ENCODE measurements at places on chromosomes 7 and 10.

GRCh38 chr10:63430091-63430998 lies 35.4 kb downstream of the JMJD1C start:
- DNase-seq, result no peak

GRCh38 chr10:93856349-93857145 lies 37.2 kb upstream of the SLC35G1 start:
- no peak for DNase-seq

GRCh38 chr10:121293110-121293509 lies 305.1 kb downstream of the FGFR2 start:
- DNase-seq, result no peak

GRCh38 chr7:142983825-142984224 lies 21.7 kb upstream of the KEL start:
- DNase-seq, result no peak

DNA sequence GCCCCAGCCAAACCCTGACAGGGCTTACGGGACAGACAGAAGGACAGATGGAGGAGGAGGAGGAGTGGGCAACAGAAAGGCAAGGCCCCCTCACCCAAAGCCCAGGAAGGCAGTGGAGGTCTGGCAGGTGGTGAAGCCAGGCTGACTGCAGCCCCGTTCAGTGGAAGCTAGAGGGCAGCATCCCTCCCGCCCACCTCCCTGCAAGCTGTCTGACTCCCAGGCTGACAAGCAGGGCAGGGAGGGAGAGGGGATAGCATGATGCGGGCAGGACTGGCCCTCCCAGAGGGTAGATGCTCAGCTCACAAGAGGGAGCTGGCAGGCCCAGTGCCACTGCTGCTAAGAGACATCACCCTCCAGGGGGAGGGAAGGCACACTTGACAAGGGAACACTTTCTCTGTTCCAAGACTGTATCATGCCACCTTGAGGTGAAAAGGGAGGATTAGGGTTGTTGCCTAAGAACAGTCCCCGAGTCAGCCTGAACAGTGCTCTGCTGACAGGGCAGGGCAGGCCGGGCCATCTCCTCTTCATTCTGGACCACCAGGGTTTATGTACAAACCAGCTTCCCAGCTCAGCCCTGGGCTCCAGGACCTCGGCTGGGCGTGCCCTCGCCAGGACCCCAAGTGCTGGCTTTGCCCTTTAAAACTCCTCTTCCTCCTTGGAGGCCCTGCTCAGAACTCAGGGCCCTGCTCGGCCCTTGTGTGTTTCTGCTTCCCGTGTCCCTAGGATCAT lies 61.8 kb downstream of the RASGEF1A start:
- DNase-seq, result no peak

- no peak for DNase-seq
Measured at GRCh38 chr10:35132727-35133126, 6.1 kb downstream of the CREM start.

GRCh38 chr10:5522913-5523560 lies 1.7 kb upstream of the CALML3 start:
- DNase-seq, result no peak

DNA sequence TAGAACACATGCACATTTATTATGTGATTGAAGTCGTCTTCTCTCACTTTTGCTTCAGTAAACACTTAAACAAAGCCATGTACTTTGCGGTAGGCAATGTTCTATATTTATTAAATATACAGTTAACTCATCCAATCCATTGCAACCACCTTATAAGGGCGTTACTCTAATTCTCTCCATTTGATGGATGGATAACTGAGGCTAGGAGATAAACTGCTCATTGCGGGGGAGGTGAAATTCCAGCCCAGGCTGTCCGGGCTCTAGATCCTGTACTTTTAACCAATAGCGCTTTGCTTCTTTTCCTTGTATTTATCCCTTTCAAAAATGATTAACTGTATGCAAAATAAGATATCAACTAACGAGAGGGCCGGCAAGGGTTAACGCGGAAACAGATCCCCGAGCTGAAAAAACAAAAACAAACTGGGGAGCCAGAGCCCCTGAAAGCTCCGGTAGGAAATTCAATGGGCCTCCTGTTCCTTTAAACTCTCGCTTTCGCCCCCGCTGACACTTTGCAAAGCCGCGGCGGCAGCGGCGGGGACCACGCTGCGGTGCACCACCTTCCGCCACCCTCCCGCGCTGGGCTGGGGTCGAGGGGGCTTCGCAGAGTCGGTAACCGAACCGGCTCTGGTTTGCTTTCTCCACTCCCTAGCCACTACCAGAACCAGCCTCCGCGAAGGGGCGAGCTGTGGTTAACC lies 1.0 kb upstream of the PLXDC2 start:
- no peak for DNase-seq

DNA sequence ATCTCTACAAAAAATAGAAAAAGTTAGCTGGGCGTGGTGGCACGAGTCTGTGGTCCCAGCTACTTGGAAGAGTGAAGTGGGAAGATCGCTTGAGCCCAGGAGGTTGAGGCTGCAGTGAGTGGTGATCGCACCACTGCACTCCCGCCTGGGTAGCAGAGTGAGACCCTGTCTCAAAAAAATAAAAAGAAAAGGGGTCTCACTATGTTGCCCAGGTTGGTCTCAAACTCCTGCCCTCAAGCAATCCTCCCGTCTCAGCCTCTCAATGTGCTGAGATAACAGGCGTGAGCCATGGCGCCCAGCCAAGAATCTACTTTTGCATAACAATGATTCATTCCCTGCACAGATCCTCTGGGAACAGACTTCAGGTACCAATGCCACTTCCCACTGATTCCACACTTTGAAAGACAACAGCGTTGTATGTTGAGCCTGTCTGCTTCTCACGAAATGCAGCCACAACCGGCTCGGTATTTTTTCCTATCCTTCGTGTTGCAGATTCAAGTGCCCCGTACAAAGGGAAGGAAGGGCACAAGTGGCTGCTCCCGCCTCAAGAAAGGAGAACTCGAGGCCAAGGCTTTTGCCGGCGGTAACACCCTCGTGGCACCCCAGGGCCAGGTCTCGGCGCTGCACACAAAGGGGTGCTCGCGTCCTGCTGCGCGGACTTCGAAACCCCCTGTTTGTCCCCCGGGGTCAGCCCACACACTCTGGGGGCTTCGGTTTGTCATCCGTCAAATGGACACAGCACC lies 745 bp downstream of the DAGLB start:
- DNase-seq, result no peak

GRCh38 chr10:34327184-34327583 lies 487.9 kb downstream of the PARD3 start:
- no peak for DNase-seq

DNA sequence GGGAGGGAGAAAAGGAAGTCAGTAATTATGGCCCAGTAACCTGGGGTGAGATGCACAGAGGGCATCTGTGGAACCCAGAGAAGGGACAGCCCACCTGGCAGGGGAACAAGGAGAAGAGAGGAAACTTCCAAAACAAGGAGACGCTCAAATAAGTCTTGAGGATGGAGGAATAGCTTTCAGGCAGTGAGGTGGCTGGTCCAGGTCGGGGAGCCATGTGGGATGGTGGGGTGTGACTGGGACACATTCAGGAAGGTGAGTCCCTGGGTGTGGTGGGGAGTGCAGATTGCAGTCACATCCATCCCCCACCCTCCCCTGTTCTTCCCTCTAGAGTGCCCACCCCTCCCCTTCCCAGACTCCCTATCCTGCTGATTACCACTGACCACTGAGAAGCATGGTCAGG lies 175.4 kb downstream of the GRID1 start:
- no peak for DNase-seq

DNA sequence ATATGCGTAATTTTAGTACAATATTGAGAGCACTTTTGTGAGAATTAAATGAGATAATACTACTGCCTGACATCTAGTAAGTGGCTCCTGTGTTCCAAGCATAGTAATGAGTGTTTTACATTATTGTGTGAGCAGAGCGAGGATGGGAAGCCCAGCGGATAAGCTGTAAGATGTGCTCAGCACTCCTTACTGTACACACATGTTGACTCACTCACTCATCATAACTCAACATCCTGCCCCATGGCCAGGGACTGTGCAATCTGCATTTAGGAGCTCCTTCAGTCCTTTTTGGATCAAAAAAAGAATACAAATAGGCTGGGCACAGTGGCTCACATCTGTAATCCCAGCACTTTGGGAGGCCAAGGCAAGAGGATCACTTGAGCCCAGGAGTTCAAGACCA lies 72.9 kb upstream of the NEBL start:
- DNase-seq, result no peak

GRCh38 chr7:25846722-25847121 lies 305.3 kb upstream of the NFE2L3 start:
- DNase-seq, result no peak

GRCh38 chr10:64519427-64519826 lies 998.2 kb downstream of the REEP3 start:
- no peak for DNase-seq

GRCh38 chr10:78641693-78642092 lies 427.1 kb upstream of the ZMIZ1 start:
- DNase-seq, result no peak

DNA sequence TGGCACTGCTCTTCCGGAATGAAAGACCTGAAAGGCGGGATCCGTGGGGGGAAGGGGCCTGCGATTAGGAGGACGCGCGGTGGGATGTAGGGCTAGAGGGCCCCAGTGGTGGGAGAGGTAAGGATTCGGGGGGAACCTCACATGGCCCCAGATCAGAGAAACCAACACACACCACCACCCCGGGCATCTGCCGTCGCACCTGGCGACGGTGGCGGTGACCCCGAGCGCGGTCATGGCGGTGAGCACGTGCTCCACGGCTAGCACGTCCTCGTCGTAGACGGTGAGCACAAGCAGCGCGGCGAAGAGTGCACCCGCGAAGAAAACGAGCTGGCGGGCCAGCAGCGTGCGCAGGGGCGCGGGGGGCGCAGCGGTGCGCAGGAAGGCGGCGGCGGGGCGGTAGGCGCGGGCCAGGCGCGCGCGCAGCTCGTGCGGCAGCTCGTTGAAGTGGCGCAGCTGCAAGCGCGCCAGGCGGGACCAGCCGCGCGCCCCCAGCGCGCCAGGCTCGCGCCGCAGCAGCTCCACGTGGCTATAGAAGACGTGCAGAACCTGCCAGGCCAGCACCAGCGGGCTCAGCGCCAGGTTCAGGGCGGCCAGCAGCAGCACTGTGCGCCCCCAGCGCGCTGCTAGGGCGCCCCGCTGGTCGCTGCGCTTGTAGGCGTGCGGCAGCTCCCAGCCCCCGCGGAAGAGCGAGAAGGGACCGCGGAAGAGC lies 5.7 kb downstream of the ATG9B start:
- DNase-seq, result no peak

GRCh38 chr10:72615970-72616369 lies 9.9 kb downstream of the MICU1 start:
- DNase-seq, result no peak

- no peak for DNase-seq
Measured at GRCh38 chr7:100413346-100413745, 15.2 kb downstream of the ZCWPW1 start.

GRCh38 chr10:412109-412508 lies 276.9 kb downstream of the ZMYND11 start:
- DNase-seq, result no peak

DNA sequence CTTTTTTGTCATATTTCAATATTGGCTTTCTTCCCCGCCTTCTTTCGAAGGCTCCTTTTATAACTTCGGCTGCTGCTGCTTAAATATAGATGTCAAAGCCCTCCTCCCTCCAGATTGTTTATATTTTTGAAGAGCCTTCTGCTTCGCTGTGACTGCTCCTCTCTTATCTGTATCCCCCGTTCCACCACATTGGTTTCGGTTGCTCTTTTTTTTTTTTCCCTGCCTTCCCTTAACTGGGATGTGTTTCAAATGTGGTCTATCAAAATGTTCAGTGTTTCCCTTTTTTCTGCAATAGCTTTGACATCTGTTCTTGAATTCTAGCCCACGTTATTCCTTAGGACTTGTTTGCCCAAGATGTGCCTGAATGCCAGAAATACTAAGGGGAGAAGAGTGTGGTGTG lies 96.4 kb downstream of the CUX1 start:
- no peak for DNase-seq

DNA sequence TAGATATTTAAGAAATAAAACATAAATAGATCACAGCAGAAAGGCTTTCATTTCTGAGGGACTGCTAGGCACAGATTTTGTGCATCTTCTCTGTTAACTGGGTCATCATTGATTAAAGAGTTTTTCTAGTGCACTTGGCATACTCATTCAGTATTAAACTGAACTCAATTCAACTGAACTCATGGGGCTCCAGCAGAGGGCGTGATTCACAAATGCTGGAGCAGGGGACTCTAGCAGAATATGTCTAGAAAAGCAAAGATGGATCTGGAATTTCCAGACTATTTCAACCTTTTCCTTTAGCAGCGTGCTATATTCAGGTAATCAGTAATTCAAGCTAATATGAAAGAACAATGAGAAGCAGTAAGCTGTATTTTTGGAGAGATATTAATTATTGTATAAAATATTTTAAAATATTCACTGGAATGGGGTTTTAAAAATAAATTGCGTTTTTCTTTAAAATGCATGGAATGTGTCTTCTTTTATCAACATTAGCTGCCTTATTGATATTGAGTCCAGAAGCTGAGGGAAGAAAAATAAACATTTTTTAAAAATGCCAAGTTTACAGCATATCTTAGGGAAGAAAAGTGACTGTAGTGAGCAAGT lies 296.8 kb upstream of the CACNA2D1 start:
- DNase-seq, result no peak

GRCh38 chr10:30736685-30737232 lies 107.2 kb upstream of the LYZL2 start:
- DNase-seq, result no peak

- DNase-seq, result no peak
Measured at GRCh38 chr7:12926206-12926605, 238.8 kb downstream of the ARL4A start.

DNA sequence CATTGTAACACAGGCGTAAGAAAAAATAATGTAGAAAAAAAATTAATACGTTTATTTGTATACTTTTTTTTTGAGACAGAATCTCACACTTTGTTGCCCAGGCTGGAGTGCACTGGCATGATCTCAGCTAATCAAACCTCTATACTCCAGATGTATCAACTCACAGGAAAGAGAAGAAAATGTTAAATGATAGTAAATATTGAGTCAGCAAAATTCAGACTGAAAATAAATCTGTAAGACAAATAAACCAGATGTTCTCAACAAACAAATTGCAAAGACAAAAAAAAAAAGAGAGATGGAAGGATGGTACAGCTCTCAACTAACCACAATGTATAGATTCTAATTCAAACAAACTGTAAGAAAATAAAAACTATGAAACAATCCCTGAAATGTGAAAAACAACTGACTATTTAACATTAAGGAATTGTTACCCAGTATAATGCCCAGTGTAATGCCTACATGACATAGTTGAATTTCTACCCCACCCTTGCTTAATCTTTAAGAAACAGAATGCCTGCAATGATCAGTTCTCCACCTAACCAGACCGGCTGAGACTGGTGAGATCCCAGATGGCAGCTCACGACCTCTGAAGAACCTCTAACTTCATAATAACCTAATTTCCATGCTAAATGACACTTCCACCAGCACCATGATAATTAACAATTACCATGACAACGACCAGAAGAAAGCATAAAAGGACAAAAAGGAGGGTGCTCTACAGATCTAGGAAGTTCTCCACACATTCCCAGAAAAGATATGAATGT lies 272.0 kb upstream of the GNAI1 start:
- DNase-seq, result no peak

DNA sequence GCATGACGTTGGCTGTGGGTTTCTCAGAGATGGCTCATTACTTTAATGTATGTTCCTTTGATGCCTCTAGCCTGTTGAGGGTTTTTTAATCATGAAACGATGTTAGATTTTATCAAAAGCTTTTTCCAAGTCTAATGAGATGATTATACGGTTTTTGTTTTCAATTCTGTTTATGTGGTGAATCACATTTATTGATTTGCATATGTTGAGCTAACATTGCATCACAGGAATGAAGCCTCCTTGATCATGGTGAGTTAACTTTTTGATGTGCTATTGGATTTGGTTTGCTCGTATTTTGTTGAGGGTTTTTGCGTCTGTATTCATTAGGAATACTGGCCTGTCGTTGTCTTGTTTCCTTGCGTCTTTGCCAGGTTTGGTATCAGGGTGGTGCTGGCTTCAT lies 52.3 kb upstream of the PTPN12 start:
- no peak for DNase-seq

All from stimulated activated CD4-positive, alpha-beta T cell treated with anti-CD3 and anti-CD28 coated beads, Interleukin-1b, Interleukin-23, amount 100 ng/mL, for 1 hour (primary cell).